Activated naive CD8-positive, alpha-beta T cell treated with anti-CD3 and anti-CD28 coated beads, Interleukin-2, amount 10 ng/mL, durations not matched to agents 7 days and 5 days (primary cell): ENCODE measurements at places on chromosomes 1 and 21. TPM values are rescaled to one million over a fixed set of nuclear protein-coding genes. Genes with fewer than 3 reads are reported as not detected.

GRCh38 chr1:247111259-247111699, 7.1 kb upstream of the ZNF669 start:
- H3K4me3 ChIP-seq: peak overlapping the region; percentile 56
- peaks cover 46% of the 10 kb centered on the region for H3K27me3 ChIP-seq
- peaks cover 3% of the 10 kb centered on the region for H3K4me1 ChIP-seq
- no peak overlapping the region for H3K27ac ChIP-seq
- no peak for DNase-seq

GRCh38 chr1:69425871-69426270, 141.9 kb upstream of the LRRC7 start:
- no peaks in the 10 kb centered on the region for H3K27me3 ChIP-seq
- H3K27ac ChIP-seq: no peak overlapping the region
- no peaks in the 10 kb centered on the region for H3K36me3 ChIP-seq
- no peak for DNase-seq

DNA sequence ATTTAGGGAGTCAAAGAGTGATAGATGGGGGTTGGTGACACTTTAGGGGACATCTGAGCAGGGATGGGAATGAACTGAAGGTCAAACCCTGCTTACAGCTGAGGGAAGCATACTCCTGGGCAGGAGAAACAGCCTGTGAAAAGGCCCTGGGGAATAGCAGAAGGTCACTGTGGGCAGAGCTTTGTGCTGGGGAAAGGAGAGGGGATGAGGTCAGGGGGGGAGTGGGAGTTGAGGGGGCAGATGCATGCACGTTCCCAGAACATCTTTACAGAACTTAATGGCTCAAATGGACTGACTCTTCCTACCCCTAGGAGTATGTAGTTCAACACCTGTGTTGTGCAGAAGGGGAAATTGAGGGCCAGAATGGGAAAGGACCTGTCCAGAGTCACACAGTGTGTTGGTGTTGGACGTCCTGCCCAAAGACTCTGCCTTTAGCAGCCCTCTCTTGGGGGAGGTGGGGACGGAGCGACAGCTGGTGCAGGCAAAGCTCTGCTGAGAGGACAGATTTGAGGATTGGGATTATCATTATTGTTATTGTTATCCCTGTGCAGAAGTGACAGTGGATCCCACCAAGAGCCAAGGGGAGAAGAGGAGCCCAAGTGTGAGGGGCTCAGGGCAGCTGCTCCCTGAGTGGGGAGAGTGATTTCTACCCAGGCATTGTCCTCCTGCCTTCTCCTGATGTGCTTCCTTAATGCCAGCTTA, 116.5 kb downstream of the PTPRU start:
- no peak for DNase-seq
- no peak overlapping the region for H3K27ac ChIP-seq
- H3K27me3 ChIP-seq: peaks cover 19% of the 10 kb centered on the region
- no peak overlapping the region for H3K4me3 ChIP-seq

DNA sequence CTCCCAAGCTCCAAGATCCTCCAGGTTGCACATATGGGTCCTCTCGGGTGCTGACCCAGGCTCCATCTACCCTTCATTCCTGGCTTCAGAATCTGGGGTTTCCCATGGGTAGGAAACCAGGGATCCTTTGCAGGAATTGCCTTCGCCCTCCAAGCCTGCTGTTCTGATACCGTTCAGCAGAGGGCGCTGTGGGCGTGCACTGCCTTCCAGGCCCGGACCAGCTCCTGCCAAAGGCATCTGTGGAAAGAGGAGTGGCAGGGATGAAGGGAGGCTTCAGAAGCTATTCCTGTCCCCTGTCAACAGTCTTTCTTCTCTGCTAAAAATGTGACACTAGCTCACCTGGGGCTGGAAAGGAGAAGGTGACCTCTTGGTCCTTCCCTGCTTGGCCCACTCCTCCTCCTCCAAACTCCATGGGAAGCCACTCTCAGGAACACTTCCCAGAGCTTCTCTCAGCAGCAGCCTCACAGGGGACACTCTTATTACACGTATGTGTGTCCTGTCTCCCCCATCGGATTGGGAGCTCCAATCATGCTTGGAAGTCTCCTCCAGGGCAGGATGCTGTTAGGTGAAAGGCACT, 71.2 kb downstream of the VWA5B1 start:
- H3K27ac ChIP-seq: no peak overlapping the region
- H3K4me1 ChIP-seq: peaks cover 3% of the 10 kb centered on the region
- H3K27me3 ChIP-seq: peaks cover 60% of the 10 kb centered on the region

DNA sequence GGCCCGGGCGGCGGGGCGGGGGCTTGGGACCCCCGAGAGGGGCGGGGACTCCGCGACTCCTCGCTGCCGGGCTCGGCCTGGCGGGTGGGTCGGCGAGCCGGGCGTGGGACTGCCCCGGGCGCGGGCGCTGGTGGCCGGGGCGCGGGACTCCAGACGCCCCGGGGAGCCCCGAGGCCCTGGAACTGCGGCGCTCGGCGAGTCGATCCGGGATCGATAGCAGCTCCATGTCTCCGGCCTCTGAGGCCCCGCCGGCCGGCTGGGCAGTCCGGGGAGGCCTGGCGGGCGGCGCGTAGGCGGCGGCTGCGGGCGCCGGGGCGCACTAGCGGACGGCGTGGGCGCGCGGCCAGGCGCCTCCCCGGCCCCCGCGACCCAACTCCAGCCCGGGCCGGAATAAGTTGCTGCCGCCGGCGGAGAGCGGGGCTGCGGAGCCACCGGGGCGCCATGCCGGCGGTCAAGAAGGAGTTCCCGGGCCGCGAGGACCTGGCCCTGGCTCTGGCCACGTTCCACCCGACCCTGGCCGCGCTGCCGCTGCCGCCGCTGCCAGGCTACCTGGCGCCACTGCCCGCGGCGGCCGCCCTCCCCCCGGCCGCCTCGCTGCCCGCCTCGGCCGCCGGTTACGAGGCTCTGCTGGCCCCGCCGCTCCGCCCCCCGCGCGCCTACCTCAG, 400 bp downstream of the SAMD11 start:
- H3K27me3 ChIP-seq: peaks cover 56% of the 10 kb centered on the region
- H3K4me3 ChIP-seq: no peak overlapping the region
- no peak for DNase-seq
- H3K27ac ChIP-seq: no peak overlapping the region

DNA sequence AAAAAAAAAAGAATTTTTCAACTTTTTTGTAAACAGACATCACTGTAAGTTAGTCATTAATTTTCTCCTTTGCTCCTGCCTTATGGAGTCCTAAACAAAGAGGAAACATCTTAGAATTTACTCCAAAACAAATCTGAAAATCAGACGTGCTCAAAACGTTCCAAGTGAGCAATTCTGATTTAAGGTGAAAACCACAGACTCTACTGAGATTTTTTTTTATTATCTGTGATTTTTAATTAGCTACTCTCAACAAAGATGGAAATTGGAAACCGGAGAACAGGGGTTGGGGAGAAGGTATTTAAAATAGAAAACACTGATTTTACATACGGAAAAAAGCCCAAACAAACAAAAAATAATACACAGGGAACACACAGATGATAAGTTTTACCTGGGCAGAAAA, 7.8 kb upstream of the CTSK start:
- DNase-seq: no peak
- H3K36me3 ChIP-seq: peaks cover 23% of the 10 kb centered on the region
- H3K4me1 ChIP-seq: no peaks in the 10 kb centered on the region
- H3K27ac ChIP-seq: no peak overlapping the region
- H3K27me3 ChIP-seq: no peaks in the 10 kb centered on the region
- H3K4me3 ChIP-seq: no peak overlapping the region

DNA sequence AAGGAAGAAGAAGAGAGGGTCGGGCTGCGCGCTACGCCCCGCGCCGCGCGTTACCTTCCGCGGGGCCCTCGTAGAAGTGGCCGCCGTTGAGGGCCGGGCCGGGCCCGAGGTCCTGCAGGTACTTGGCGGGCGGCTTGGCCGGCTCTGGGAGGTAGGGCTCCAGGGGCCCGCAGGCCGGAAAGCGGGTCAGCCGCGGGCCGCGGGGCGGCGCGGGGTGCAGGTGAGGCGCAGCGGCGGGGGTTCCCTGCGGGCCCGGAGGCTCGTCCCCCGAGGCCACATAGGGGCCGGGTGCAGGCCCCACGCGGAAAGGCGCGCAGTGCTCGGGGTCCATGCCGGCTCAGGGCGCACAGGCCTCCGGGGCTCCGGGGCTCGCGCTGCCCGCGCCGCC, 196 bp downstream of the ALX3 start:
- peaks cover 81% of the 10 kb centered on the region for H3K27me3 ChIP-seq
- no peak overlapping the region for H3K4me3 ChIP-seq
- peaks cover 5% of the 10 kb centered on the region for H3K4me1 ChIP-seq
- H3K36me3 ChIP-seq: no peaks in the 10 kb centered on the region
- no peak for DNase-seq
- H3K27ac ChIP-seq: no peak overlapping the region

GRCh38 chr1:233432916-233433315, 105.4 kb downstream of the MAP3K21 start:
- no peak overlapping the region for H3K4me3 ChIP-seq
- DNase-seq: no peak
- no peaks in the 10 kb centered on the region for H3K4me1 ChIP-seq
- H3K36me3 ChIP-seq: no peaks in the 10 kb centered on the region
- no peak overlapping the region for H3K27ac ChIP-seq
- no peaks in the 10 kb centered on the region for H3K27me3 ChIP-seq

GRCh38 chr21:42269386-42269785, 45.8 kb downstream of the TFF3 start:
- H3K36me3 ChIP-seq: peaks cover 6% of the 10 kb centered on the region
- DNase-seq: no peak
- peak overlapping the region; percentile 64 for H3K4me3 ChIP-seq
- peak overlapping the region; percentile 75 for H3K27ac ChIP-seq
- no peaks in the 10 kb centered on the region for H3K27me3 ChIP-seq

DNA sequence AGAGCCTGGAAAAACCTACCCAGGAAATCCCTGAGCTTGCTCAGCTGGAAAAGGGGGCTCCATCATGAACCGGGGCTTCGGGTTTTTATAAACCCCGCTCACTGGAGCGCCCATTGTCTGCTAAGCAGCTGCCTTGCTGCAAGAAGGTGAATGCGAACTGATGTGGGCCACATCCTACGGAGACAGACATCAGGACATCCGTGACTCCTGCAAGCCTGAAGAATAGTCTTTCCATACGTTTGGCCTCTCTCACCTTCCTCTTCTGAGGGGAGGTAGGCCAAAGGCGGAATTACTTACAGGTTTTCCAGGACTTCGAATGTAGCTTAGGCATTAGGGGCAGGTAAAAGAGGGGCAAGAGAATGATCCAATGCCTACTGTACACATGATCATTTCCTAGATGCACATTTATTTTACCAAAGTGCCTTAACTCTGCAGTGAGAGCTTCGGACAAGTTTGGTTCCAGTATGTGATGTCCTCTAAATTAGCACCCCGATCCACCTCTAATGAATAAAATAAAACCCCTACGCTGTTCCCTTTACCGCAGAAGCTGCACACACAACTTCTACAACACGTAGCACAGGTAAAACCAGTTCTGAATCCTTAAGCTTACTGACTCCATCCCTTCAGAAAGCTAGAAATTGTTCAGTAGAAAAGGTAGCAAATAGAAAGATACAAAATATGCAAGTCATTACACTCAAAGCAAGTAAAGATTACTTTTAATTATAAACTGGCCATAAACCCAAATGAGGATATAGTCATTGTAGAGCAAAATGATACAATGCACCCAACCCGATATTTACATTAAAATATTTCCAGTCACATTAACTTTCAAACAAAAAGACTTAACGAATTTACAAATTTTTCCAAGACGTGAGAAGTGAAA, 866 bp upstream of the SORT1 start:
- H3K36me3 ChIP-seq: peaks cover under 1% of the 10 kb centered on the region
- H3K4me1 ChIP-seq: peaks cover 26% of the 10 kb centered on the region
- H3K27me3 ChIP-seq: peaks cover 32% of the 10 kb centered on the region
- H3K27ac ChIP-seq: no peak overlapping the region
- no peak for DNase-seq

- H3K36me3 ChIP-seq: no peaks in the 10 kb centered on the region
- H3K4me3 ChIP-seq: no peak overlapping the region
- peaks cover 28% of the 10 kb centered on the region for H3K27me3 ChIP-seq
Observed at GRCh38 chr1:206083750-206084149, 30.8 kb downstream of the RHEX start.

DNA sequence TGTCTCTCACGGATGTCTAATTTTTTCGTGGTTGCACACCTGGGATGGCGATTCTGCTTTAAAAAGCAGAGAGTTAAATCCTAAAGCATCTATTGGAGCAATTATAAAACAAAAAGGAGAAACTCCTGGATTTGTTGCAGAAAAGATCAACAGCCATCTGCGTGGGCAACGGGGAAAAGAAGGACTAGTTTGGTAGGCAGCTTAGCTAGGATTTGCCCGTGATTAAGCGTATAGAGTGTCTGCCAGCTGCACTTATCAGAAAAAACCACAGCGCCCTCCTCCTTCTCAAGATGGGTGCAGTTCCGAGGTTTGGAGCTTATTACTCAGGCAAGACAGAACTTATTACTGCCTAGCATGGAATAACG, 526 bp upstream of the SLC25A24 start:
- peak overlapping the region; percentile 82 for H3K27ac ChIP-seq
- H3K36me3 ChIP-seq: peaks cover 28% of the 10 kb centered on the region
- H3K27me3 ChIP-seq: peaks cover 11% of the 10 kb centered on the region
- peaks cover 25% of the 10 kb centered on the region for H3K4me1 ChIP-seq
- H3K4me3 ChIP-seq: peak overlapping the region; percentile 88

DNA sequence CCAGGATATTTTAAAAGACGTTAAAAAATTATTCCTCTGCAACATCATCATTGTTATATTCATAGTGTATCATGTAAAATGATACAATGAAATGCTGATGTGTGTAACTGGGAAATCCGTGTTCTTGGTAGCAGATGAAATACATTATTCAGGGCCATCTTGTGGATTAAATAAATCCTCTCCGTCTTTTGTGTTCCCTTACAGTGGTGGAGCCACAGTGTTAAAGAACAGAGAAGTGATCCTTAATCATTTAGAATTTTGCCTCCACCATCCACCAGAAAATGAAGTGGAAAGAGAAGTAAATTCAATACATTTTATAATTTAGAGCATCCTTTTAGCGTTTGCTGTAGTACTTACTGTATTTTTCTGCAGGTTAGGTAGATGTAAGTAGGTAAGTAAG, 1.3 kb downstream of the DYRK3 start:
- peaks cover 14% of the 10 kb centered on the region for H3K27me3 ChIP-seq
- DNase-seq: no peak
- H3K36me3 ChIP-seq: peaks cover 2% of the 10 kb centered on the region
- H3K4me3 ChIP-seq: no peak overlapping the region
- no peak overlapping the region for H3K27ac ChIP-seq

OR2L2 gene
- total RNA-seq: 0.06 TPM

CLCA2 gene
- total RNA-seq: not detected

APOBEC4 gene
- total RNA-seq: not detected

KRTAP12-2 gene
- total RNA-seq: not detected

MXRA8 gene
- total RNA-seq: 0.51 TPM

SLC44A3 gene
- total RNA-seq: 1.5 TPM

SPAG17 gene
- not detected for total RNA-seq
